AML-193 (cell line): ENCODE measurements at places on chromosomes 13 and 19.
A peak's percentile ranks its signal among the peaks of the same experiment; 100 is the strongest.

DNA sequence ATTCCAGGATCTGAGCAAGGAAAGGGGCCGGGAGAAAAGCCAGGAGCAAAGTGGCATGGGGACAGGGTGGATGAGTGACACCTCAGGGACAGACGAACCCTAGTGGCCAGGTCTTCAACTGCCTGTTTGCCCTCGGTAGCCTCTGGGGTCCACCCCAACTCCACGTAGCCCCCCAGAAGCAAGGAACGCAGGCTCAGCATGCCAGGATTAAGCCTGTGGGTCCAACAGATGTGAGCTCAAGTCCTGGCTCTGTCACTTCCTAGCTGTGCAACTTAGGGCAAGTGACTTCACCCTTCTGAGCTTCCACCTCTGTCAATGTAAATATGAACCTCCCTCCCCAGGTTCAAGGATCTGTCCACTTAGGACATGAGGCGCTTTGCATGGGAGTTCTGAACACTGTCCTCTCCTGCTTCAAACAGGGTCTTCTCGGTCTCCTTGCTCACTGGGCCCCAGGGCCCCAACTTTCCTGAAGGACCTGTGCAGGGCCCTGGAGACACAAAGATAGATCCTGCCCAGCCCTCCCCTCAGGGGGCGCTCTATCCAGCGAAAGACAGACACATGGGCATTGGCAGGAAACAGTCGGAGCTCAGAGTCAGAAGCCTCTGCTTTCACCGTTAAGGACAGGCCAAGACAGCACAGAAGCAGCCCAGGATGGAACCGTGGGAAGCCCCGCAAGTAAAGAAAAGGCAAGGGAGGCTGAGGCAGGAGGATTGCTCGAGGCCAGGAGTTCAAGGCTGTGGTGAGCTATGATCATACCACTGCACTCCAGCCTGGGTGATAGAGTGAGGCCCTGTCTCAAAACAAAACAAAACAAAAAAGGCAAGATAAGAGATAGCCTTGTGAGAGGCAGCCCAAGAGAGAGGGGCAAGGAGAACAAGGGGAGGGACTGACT is 13.2 kb downstream of the SYDE1 start:
- no peak for DNase-seq

DNA sequence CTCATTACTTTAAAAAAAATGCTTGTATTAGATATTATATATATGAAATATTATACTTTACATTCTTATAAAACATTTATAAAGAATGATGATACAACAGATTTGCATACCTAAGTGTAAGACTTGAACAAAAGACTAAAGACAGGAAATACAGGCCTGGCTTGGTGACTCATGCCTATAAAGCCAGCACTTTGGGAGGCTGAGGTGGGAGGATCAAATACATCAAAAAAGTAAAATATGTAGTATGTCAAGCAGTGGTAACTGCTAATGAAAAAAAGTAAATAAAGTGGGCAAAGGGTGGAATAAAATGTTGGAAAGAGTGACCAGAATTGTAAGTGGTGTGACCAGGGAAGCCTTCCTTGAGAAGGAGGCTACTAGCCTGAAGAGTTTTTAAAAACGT is 133.7 kb downstream of the GGACT start:
- DNase-seq: no peak

DNA sequence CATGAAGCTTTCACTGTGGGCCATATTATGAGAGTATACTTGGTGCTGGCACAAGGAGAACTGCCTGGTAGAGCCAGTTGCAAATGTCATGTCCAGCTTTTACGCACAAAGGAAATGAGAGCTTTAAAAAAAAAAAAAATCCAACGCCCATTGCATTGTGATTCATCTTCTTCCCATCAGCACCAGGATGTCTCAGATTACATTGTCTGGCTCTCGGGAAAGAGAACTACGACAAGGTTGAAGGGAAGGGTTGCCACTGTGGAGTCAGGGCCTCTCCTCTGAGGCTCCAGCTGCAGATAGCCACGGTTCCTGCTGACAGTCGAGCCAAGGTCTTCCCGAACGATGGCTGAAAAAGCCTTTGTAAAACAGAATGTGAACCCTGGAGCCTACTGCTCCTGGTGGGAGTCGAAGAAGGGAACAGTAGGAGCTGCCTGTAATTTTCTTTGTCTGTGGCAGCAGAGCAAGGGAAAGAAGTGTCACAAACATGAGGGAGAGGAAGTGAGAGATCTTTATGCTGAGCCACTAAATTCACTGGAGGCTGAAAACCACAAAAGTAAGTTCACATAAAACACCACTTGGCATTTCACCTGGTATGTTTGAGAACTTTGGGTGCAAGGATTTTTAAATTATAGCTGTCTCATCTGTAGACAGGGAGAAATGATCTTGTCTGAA is 704.7 kb downstream of the DIAPH3 start:
- DNase-seq: no peak

DNA sequence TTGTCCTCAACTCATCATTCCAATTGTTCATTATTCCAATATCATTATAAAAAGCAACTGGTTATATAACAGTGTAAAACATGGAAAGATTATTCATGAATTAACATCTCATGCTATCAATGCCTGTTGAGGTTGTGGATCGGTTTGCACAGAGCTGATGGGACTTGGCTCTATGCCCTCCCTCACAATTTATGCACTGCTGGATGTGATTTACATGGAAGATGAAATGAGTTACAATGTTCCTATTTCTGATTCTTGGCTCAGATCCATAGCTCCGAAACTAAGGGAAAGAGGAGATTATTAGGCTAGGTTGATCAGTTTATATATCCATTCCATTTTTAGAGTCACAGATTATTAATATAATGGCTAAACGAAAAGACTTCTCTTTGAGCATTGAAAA is 38.6 kb downstream of the SCEL start:
- DNase-seq: no peak

DNA sequence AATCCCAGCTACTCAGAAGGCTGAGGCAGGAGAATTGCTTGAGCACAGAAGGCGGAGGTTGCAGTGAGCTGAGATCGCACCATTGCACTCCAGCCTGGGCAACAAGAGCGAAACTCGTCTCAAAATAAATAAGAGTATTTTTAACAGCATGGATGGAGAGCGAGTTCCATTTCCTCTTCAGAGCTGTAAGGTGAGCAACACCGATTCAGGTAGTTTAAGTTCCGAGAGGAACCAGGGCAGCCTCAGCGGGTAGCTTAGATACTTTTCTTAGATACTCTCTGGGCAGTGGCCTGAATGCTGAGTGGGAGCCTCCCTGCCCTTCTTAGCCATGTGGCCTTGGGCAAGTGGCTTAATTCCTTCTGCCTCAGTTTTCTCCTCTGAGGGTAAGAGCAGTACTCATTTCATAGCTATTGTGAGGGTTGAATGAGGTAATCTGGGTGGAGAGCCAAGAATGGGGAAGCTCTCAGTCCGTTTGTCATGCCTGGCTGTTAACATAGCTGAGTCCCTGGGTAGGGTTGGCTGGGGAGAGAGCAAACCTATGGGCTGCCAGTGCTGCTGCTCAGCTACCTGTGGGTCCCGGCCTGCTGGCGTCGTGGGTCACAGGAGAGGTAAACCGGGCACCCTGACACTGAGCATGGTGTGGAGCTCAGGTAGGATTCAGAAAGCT is 4.1 kb downstream of the ATP11A start:
- peak; percentile 92 for DNase-seq

DNA sequence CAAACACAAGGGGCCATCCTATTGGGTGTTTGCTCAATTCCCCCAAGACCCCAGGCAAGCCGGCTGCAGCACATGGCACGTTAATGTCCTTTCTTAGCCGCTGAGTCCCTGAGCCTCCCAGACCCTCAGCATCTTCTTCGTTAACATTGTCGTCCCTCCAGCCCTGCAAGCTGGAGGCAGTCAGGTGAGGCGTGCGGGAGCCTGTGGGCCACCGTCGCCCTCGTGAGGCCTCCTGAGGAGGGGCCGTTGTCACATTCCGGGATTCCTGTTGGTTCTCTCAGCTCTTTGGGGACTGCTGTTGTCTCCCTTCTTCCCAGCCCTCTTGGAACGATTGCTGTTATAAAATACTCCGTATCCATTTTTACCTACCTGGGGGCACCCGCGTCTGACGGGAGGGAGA is 140.6 kb downstream of the KDM4B start:
- no peak for DNase-seq

DNA sequence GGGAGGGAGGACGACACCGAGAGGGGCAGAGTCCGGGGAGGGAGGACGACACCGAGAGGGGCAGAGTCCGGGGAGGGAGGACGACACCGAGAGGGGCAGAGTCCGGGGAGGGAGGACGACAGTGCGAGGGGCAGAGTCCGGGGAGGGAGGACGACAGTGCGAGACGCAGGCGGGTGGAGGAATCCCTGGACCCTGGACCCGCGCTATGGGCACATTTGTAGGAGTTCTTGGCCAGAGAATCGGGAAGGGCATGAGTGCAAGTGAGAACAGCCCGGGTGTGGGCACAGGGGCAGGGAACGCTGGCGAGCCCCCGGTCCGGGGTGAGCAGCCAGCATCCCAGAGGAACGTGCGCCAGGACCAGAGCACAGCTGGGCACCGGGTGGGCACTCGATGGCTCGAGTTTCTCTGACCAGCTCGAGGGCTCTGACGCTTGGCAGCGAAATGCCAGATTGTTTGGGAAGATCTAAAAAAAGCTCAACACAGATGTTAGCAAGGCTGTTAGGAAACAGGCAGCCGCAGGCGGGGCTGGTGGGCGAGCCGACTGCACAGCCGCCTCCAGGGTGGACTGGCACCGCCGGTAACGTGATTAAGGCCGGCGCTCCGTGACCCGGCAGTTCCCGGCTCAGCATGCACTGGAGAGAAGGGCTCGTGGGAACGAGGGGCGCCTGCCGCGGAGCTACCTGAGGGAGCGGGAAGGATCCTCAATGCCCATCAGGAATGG is 17.9 kb upstream of the C2CD4C start:
- DNase-seq: no peak

DNA sequence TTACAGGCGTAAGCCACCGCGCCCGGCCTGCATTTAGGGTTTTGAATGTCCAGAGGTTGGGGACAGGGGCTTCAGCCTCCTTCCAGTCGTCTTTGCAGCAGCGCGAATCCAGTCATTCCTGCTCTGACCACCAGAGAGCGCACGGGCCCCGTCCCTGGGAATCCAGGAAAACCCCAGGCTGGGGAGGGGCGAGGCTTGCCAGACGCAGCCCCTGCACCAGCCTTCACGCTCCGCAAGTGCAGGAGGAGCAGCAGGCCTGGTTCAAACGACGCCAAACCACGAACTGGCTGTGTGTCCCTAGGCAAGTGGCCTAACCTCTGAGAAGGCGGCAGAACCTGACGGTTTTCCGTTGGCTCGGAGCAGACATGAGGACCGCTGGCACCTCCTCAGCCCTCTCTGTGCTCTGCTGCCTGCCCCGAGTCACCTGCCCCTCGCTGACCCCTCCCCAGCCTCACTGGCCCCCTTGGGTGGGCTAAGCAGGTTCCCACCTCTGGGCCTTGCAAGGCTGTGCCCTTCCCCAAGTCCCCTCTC is 2.0 kb upstream of the RNF126 start:
- DNase-seq: peak; percentile 69

DNA sequence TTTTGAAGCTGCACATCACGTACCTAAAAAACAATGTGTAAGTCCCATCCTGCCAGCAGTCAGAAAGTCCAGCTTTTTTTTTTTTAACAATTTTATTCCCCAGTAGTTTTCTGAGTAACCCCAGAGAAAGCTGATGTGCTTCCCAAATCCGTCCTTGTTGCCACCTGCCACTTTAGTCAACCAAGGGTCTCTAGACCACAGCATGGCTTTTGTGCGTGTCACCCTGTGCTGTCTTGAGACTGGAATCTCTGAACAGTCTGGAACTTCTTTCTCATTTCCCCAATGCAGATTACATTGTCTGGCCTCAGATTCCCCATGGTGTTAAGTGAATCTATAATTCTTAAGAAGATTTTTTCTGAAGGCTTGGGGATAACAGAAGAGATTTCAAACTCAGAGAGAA is 289.2 kb upstream of the KLF12 start:
- DNase-seq: no peak

- no peak for DNase-seq
Observed at GRCh38 chr13:74674720-74675119, 540.5 kb upstream of the KLF12 start.

GRCh38 chr13:89255844-89256406 is 1584.8 kb downstream of the SLITRK5 start:
- DNase-seq: no peak

DNA sequence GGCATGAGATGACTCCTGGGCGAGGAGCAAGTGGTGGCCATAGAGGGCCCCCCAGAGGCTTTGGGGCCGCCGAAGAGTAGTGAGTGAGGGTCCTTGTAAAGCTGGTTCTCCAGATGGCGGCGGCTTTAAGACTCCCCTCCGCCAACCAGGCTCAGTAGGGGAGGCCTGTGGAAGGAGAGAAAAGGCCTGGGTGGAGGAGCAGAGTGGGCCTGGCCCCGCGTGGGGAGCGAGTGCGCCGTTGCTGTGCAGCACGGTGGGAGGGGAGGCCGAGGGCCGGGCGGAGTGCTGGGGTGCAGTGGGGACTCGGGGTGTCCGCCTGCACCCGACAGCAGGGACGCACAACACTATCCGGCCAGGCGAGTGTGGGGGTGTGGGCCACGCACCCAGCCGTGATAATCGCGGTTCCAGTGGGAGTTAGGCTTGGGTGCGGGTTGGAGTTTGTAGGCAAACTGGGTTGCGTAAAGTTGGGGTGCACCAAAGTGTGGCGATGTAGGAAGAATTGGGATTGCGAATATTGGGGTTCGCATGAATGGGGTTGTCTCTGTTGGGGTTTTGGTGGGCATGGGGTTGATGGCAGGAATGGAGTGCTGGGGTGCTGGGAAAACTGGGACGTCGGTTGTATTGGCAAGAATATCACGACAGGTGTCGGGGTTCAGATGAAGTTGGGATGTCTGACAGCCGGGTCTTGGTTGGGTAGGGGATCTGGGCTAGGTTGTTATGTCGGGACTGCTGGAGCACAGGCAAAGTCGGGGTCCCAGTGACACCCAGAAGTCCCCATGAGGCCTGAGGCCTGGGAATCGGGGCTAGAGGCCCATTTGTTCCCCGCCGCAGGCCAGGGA is 687 bp upstream of the CIRBP start:
- no peak for DNase-seq
